ENCODE measurements at places on chromosomes 16 and 17.

- no peak for DNase-seq
Observed at GRCh38 chr17:56795221-56795865, 38.4 kb downstream of the C17orf67 start.

GRCh38 chr16:19163215-19163614 lies 4.8 kb upstream of the SYT17 start:
- DNase-seq = no peak

DNA sequence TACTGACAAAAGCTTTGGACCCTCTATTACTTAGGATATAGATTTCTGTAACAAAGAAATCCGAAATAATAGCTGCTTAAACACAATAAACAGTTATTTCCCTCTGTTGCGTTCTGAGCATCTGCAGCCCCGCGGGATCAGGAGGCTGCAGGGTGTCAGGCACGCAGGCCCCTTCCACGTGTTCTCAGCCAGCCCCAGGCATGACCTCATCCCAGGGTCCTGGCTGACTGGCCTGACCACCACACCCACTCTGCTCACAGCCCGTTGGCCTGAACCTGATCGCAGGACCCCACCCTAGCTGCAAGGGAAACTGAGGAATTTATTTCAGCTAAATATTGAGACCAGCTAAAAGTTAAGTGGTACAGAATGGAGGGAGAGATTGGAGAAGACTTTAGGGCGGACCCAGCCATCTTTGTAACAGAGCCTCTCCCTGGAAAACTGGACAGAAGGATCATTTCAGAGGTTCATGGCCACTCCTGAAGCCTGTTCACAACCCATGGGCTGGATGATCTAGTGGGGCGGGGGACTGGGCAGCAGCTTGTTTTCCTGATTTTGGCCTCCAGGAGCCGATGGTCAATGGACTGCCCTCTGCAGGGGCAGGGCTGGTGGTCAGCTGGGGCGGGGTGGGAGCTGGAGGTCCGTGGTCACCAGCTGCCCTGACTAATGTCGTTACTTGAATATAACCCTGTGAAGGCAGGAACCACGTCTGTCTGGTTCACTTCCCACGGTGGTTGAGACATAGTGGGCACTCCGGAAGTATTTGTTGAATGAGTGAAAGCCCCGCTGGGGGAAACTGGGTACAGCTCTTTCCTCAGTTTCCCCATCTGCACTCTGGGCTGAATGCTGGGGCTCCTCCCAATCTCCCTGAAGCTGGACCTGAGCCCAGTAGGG lies 10.9 kb downstream of the CETP start:
- DNase-seq = no peak

GRCh38 chr16:67948015-67948414 lies 4.1 kb upstream of the LCAT start:
- no peak for DNase-seq

GRCh38 chr17:39706921-39707337 lies 7.1 kb downstream of the ERBB2 start:
- no peak for DNase-seq

DNA sequence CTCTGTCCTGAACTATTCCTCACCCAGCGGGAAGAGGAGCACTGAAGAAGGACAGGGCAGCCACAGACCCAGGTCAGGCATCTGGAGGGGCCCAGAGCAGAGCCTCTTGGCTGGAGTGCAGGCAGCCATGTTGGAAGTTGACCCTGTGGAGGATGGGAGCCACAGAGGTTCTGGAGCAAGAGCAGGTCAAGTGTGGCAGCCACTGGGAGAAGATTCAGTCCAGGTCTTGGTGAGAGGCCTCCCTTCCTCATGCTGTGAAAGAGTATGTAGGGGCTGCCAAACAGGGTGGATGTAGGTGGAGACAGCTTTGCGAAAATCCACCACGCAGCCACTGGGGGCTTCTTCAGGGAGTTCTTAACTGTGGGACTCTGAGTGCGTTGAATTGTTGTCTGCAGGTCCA lies 590 bp upstream of the CD79B start:
- no peak for DNase-seq

DNA sequence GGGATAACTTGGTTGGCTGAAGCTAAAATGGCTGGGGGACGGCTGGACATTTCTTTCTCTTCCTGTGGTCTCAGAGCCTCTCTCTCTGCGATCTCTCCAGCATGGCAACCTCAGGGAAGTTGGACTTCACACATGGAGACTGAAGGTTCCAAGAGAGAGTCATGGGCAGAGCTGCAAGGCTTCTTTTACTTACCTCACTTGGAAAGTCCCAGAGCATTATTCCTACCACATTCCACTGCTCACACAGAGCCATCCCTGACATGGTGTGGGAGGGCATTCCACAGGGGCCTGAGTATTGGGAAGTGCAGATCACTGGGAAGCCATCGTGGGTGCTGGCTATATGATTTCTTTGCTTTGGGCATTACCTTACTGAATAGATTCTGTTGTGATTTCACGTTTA lies 9.8 kb upstream of the SLC6A2 start:
- no peak for DNase-seq

- DNase-seq = no peak
Observed at GRCh38 chr17:31378638-31379037, 12.8 kb upstream of the RAB11FIP4 start.

Data from activated naive CD4-positive, alpha-beta T cell (primary cell).